ENCODE measurements at places on chromosomes 16 and 17. TPM values are rescaled to one million over a fixed set of nuclear protein-coding genes. Genes with fewer than 3 reads are reported as not detected.

DNA sequence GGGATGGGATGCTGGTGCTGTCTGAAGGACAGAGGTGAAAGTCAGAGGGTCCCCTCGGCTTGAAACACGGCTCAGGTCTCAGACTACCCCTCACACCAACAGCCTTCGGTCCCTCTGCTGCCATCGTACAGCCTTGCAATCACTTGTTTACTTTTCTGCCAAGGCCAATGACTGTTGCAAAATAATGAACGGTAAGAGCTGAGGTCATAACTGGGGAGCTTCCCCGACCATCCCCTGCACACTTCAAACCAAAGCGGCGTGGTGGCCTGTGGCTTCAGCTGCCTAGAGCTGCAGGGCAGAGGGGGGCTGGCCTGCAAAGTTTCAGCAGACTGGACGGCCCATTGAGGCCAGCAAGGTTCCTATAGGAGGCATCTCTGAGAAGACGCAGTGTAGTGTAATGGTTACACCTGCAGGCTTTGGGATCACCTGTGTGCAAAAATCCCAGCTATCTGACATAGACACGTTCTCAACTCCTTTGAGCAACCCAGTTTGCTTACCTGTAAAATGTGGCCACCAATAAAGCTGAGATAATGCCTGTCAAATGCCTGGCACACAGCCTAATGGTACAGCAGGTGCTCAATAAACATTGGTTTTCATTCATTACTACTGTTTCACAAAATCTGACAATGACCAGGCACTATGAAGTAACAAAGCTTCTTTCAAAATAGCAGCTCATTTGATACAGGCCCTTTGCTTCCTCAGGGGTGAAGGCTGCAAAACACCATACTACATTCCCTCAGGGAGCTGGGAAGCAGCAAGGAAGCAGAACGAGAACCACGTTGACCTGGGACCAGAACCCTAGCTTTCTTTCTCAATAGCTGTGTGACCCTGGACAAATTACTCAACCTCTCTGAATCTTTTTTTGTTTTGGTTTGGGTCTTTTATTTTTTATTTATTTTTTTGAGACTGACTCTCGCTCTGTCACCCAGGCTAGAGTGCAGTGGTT, 5.0 kb downstream of the PAM16 start:
- DNase-seq, result no peak

GRCh38 chr17:12927541-12928425, 90.0 kb downstream of the ELAC2 start:
- peak; percentile 58 for DNase-seq

DNA sequence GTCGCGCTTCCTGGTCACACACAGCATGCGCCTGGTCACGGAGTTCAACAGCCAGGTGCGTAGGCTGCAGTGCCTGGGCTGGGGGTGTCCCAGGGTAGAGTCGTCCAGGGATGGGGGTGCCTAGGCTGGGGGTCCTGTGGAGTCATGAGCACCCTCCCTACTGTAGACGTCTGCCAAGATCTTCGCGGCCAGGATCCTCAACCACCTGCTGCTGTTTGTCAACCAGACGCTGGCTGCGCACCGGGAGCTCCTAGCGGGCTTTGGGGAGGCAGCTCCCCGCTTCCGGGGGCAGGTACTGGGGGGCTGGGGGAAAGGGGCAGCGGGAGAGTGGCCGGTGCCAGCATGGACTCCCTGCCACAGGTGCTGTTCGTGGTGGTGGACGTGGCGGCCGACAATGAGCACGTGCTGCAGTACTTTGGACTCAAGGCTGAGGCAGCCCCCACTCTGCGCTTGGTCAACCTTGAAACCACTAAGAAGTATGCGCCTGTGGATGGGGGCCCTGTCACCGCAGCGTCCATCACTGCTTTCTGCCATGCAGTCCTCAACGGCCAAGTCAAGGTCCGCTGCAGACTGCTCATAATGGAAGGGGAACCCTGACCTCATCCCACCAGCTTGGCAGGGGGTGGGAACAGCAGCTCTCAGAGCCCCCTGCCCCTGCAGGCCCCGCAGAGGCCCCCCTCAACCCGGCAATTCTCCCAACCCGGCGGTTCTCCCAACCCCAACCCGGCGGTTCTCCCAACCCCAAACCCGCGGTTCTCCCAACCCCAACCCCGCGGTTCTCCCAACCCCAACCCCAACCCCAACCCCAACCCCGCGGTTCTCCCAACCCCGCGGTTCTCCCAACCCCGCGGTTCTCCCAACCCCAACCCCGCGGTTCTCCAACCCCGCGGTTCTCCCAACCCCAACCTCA, 2.4 kb downstream of the PDIA2 start:
- DNase-seq, result no peak

Gene SLC5A10
- 0.06 TPM for total RNA-seq

Gene ACSM5
- total RNA-seq, result 0.91 TPM
